Liver (tissue), 10 donors: ENCODE measurements at places on chromosomes 6 and 20. TPM values are rescaled to one million over a fixed set of nuclear protein-coding genes. Genes with fewer than 3 reads are reported as not detected.

The OOEP gene
- not detected for total RNA-seq

The HLA-DQB2 gene
- not detected for total RNA-seq

The MYB gene
- total RNA-seq = 0.08 TPM

The OR12D3 gene
- not detected for total RNA-seq

The SLC32A1 gene
- total RNA-seq = not detected

The TRPC4AP gene
- total RNA-seq = 57.2 TPM

The ADGRG6 gene
- total RNA-seq = 57.8 TPM

The SFT2D1 gene
- total RNA-seq = 14.7 TPM
